ENCODE measurements at places on chromosomes 3 and 15.

DNA sequence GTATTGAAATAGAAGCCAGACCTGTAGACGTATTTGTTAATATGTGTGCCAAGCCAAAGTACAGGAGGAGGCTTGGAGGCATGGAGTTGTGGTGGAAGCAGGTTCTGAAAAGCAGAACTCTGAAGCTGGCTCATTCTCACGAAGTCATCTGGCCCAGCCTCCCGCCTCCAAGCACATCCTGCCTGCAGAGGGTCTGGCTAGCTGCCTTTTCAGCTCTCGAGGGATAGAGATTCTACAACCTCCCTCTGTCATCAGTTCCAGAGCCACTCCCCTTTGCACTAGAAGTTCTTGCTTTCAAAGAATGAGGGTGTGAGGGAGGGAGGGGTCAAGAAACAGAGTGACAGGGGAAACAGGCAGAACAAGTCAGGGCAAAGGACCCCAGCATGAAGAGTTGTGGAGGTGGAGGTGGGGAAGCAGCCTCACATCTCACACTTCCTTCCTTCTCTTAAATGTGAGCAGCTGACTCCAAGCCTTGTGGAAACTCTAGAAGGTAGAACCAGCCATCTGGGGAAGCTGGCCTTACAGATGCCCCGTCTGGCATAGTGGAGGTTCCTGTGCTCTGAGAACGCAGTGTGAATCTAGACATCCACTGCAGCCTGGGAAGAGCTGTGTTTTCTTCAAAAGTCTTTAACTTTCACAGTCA, 95.3 kb downstream of the SLC49A4 start:
- DNase-seq: no peak

GRCh38 chr3:135325096-135325495, 530.0 kb downstream of the EPHB1 start:
- no peak for DNase-seq

DNA sequence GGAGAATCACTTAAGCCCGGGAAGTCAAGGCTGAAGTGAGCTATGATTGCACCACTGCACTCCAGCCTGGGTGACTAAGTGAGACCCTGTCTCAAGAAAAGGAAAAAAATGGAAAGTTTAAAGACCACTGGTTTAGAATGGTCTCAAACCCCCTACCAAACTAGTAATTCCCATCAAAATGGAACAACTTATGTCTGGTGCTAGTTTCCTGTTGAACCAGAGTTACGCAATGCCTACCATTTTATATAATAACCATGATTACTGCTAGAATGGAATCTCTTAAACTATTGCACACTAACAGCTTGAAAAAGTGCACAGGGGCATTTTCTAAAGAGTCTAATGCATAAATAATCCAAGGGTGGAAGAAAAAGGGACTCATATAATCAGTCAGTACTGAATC, 43.6 kb downstream of the DMXL2 start:
- DNase-seq: no peak

DNA sequence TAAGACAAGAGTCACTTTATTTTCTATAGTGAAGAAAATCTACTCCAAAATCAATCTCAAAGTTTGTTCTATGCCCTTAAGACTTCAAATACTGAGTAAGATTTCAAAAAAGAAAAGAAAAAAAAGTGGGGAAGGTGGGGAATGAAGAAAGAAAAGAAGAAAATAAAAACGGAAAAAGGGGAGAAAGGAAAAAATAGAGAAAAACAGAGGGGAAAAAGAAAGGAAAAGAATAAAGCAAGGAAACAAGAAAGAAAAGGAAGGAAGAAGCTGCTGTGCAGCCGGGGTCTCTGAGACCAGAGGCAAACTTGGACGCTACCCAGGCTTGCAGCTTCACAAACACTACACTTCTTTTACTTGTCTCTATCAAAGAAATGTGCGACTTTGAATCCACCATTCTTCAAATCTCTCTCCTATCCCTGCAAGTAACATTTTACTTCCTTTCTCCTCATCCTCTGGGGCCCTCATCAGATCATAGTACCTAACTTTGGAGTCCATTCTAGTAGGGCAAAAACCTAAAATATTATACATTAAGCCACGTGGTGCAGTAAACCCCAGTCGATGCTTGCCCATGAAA, 279.8 kb downstream of the FOXP1 start:
- DNase-seq: no peak

GRCh38 chr3:71262364-71263265, 320.9 kb downstream of the FOXP1 start:
- DNase-seq: no peak

DNA sequence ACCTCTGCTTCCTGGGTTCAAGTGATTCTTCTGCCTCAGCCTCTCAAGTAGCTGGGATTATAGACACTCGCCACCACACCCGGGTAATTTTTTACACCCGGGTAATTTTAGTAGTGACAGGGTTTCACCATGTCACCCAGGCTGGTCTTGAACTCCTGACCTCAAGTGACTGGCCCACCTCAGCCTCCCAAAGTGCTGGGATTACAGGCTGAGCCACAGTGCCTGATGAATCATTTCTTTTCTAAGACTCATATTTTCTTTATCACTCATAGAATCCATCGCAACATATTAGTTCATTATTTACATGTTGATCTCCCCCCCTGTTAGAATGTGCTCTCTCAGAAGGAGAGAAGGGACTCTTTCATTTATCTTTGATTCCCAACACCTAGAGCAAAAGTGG, 109.5 kb upstream of the PTPRG start:
- no peak for DNase-seq

GRCh38 chr3:143002083-143002712, 828 bp downstream of the U2SURP start:
- peak; percentile 84 for DNase-seq

DNA sequence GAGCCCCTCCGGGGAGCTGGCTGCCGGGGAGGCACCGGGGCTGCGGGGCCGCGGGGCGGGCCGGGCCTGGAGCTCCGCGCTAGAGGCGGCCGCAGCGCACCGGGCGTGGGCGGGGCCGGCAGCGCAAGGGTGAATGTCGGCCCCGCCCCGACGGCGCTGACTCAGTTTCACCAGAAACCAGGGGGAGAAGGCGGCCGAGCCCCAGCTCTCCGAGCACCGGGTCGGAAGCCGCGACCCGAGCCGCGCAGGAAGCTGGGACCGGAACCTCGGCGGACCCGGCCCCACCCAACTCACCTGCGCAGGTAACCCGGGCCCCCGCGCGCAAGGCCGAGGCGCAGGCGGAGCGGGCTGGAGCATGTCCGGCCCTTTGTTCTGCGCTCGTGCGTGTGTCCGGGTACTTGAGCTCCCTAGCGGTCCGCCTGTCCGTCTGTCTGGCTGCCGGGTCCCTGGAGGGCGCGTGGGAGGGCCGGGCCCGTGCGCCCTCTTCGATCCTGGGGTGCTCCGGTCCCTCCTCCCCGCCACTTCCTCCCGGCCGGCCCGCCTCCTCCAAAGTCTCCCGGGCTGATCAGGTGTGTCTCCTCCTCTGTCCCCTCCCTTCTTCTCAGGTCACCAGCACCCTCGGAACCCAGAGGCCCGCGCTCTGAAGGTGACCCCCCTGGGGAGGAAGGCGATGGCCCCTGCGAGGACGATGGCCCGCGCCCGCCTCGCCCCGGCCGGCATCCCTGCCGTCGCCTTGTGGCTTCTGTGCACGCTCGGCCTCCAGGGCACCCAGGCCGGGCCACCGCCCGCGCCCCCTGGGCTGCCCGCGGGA, at the start of gene SPINT1:
Gene SPINT1, plus strand, starts transcription at position 164 of the 811 bp plus-strand sequence. Its CDS starts 507 bp downstream, at position 671.
- DNase-seq: no peak

GRCh38 chr3:43874731-43875130, 184.0 kb downstream of the ABHD5 start:
- DNase-seq: no peak

- DNase-seq: no peak
Measured at GRCh38 chr3:16286751-16287543, 21.9 kb downstream of the OXNAD1 start.

- peak; percentile 10 for DNase-seq
Measured at GRCh38 chr3:58013973-58014649, 5.9 kb downstream of the FLNB start.

- DNase-seq: no peak
Measured at GRCh38 chr15:56877255-56877970, 41.0 kb upstream of the TCF12 start.

GRCh38 chr3:110881069-110881468, 190.5 kb upstream of the NECTIN3 start:
- DNase-seq: peak; percentile 51

DNA sequence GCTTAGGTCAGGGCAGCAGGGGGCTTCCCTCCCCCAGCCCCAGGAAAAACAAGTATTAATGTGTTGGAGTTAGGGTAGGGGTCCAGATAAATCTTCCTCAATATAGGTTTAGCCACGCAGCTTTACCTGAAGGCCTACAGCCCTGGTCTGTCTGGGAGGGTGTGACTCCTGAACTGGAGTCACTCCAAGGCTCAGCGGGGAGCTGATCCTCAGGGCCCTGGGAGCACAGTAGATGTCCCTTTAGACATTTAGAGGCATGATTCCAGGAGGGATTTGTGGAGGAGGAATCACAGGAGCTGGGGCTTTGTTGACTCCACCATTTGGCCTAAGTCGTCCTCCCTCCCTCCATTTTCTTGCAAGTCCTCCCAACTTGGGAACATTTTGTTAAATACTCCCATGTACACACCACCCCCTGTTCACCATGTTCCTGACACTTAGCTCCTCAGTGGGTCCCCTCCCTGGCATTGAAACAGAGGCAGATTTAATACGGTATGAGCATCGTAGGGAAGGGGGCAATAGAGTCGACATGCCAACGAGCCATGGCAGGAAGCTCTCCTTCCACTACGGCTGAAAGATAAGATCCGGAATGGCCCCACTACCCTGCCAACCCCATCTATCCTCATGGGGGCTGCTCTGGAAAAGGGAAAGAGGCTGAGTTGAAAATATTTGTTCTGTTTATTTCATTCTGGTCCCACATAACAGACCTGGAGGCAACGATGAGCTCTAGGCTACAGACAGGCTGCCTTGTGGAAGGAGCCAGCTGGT, 69.0 kb upstream of the LARS2 start:
- DNase-seq: no peak

GRCh38 chr15:53880357-53880756, 97.9 kb upstream of the UNC13C start:
- peak; percentile 15 for DNase-seq

GRCh38 chr15:35000511-35000910, 12.4 kb upstream of the ZNF770 start:
- no peak for DNase-seq

GRCh38 chr3:94121161-94121560, 58.3 kb downstream of the NSUN3 start:
- peak; percentile 93 for DNase-seq

DNA sequence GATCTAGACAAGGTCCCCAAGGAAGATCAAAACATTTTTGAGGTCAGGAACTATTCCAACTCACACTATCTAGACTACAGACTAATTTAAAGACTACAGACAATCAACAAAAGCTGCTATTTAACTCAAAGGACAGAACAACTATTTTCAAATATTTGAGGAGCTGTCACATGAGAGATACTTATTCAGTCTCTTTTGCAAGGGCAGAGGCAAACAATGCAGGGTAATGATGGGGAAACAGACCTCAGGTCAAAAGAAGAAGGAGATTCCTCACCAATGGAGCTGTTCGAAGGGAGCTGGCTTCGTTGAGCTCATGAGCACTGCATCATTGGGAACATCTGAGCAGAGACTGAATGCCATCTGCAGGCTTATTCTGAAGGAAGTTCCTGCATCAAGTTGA, 231.9 kb downstream of the DTWD1 start:
- no peak for DNase-seq

GRCh38 chr3:70970171-70970570, 613.4 kb downstream of the FOXP1 start:
- DNase-seq: no peak

DNA sequence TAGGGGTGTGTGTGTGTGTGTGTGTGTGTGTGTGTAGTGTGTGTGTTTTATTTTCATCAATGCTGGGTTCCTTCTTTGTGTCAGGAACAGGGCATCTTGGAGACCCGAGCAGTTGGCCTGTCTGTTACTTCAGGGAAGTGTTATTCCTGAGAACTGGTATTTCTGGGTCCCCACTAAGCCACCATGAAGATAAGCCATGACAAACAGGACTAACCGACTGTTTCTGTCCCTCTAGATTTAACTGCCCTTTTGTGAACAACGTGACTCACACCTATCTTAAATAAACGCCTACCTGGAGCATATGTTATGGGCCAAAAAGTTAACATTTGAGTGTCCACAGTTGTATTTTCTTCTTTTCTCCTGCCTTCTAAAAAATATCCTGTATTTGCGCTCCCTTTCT, 19.5 kb downstream of the SIDT1 start:
- DNase-seq: no peak

DNA sequence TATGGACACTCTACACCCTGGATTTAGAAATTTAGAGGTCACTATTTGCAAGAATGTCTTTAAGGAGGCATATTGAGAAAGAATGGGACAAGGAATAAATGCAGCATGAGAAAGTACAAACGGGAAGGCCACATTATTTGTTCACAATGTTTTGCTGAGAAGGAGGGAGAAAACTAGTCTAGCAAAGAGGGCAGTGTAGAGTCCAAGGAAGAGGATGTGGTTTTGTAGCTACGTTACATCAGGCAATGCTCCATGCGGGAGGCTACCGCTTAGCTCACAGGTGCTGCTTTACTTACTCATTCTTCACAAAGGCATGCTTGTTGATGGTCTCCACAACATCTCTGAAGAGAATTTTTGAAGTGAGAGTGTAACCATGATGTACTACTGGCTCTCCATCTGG, 191.1 kb downstream of the PLCH1 start:
- no peak for DNase-seq

GRCh38 chr15:79071901-79072300, 18.7 kb downstream of the RASGRF1 start:
- peak; percentile 55 for DNase-seq

GRCh38 chr3:99950921-99951320, 133.3 kb downstream of the CMSS1 start:
- DNase-seq: no peak

DNA sequence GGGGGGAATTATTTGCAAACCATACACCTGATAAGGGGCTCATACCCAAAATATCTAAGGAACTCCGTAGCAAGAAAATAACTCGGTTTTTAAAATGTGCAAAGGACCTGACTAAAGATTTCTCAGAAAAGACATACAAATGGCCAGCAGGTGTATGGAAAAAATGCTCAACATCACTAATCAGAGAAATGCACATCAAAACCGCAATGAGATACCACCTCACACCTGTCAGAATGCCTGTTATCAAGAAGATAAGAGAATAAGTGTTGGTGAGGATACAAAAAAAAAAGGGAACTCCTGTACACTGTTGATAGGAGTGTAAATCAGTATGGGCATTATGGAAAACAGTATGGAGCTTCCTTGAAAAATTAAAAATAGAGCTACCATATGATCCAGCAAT, 89.4 kb downstream of the C3orf70 start:
- DNase-seq: no peak

GRCh38 chr3:36843065-36844051, 79.0 kb upstream of the DCLK3 start:
- peak; percentile 63 for DNase-seq

GRCh38 chr15:79844221-79844620, 52.6 kb downstream of the MTHFS start:
- DNase-seq: no peak
